ENCODE measurements at places on chromosomes 16 and 17.

- DNase-seq: no peak
Observed at GRCh38 chr16:48912360-48912759, 302.4 kb upstream of the N4BP1 start.

GRCh38 chr16:12576878-12577277 is 226.8 kb downstream of the CPPED1 start:
- DNase-seq: no peak

DNA sequence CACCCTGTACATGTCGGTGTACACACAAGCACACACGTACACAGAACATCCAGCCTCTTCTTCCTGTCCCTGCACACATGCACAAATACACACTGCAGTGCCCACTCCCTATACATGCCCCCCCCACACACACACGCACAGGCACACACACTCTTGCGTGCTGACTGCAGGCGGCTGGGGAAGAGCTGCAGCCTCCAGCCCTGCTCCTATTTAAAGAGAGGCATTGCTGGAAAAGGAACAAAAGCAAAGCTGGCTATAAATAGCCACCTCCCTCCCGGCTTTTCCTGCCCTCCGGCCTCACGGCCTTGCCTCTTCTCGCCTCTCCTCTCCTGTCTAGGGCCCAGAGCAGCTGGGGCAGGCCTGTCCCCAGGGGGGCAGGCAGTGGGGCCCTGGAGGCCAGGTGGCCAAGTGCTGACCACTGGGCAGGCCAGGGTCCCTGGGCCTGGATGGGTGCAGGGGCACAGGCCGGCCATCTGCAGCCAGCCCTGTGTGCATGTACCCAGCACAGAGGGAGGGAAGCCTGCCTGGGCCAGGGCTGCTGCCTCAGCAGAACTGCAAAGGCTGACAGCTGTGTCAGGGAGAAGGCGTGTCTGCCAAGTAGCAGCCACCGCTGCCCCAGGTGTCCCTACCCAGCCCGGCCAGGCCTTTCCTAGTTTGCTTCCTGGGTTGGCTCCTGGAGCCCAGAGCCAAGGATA is 25.4 kb downstream of the RTN4RL1 start:
- DNase-seq: no peak

- no peak for DNase-seq
Observed at GRCh38 chr16:89406277-89406888, 84.0 kb downstream of the ANKRD11 start.

DNA sequence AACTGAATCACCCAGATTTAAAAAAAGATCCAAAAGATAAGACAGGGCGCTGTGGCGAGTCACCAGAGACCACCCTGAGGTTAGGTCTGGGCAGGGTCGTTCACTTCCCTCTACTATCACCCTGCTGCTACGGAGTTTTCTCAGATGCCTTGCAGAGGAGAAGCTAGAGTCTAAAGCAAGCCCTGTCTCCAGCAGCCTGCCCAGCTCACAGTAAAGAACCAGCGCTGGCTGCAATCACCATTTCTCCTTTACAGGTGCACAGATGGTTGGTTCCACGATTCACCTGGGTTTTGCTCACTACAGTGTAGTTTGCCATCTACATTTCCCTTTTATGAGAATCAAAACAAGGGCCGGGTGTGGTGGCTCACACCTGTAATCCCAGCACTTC is 71.3 kb downstream of the SRCIN1 start:
- DNase-seq: no peak

- DNase-seq: no peak
Observed at GRCh38 chr17:51493206-51493605, 232.9 kb downstream of the UTP18 start.

DNA sequence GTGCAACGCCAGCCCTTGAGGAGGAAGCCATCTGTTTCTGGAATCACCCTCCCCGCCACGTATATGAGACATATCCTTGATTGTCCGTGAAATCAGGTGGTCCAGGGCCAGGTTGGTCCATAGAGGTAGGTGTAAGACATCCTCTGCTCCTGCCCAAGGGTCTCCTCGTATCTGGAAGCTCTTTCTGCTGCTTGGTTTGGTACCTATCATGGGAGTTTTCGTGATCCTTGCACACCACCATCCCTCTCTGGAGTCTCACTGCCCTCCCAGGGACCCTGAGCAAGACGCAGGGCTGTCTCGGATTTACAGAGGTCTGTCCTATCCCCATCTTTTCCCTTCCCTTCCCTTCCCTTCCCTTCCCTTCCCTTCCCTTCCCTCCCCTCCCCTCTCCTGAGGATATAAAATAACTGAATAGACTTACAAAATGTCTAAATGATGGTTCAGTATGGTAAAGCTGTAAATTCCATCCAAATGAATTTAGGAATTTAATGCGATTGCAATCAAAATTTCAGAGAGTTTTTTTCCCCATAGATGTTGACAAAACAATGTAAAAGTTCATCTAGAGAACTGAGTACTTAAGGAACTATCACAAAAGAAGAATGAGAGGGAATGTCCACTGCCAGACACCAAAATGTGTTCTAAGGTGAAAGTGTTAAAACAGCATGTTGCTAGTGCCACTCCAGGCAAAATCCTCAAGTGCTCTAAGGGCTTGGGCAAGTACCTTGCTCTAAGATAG is 2.0 kb upstream of the CCDC42 start:
- DNase-seq: no peak

GRCh38 chr16:47905771-47906170 is 250.0 kb downstream of the ABCC12 start:
- DNase-seq: no peak

DNA sequence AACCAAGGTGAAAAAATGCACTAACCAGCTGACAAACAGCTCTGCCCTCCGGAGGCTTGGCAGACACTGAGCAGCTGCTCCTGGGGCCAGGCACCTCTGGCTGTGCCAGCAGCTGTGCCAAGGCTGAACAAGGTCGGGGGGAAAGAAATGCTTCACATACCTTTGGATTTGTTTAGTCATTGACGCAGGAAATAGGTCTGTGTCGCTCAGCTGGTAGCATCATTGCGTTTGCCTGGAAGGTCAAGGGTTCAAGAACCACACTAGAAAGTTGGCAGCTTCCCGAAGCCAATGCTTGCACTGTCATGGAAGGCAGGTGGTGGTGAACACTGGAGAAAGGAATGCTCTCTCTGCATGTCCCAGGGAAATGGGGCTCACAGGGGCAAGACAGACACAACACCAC is 63.5 kb downstream of the PCTP start:
- no peak for DNase-seq

GRCh38 chr17:41678411-41678906 is 10.2 kb upstream of the EIF1 start:
- DNase-seq: no peak

DNA sequence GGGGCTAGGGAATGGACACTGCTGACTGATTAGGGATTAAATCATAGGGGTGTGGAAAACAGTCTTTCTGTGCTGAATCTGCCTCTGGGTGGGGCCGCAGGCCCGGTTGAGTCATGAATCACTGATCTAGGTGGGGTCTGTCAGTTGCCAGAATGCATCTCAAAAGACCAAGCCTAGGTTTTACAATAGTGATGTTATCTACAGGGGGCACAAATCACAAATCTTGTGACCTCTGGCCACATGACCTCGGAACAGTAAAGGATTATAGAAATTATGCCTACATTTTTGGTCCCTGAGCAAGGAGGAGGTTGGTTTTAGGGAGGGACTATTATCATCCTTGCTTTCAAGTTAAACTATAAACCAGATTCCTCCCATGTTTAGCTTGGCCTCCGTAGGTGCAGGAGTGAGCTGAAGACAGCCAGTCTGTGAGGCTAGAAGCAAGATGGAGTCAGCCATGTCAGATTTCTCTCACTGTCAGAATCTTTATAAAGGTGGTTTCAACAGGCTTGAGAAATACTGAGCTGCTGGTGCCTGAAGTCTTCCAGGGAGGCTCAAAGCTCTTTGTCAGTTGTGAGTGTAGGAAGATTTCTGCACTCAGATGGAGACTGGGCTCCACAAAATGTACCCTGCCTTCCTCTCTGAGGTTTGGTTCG is 12.9 kb downstream of the GNGT2 start:
- DNase-seq: no peak

GRCh38 chr17:82867763-82868325 is 28.0 kb upstream of the ZNF750 start:
- DNase-seq: no peak

DNA sequence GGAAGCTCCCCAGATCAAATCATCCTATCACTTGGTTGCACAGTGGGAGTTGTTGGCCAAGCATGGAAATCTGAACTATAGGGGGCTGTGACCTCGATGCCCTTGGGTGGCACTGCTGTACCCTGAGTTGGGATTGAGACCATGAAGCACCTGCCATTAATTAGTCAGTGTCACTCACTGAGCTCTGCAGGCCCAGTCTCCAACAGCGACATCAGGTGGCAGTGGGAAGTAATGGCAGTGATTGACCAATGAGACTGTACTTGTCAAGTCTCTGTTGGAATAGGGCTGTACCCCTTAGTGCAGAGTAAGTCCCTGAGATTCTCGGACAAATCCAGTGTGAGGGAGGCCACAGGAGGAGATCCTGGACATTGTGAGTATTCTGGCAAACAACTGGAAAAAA is 118.0 kb upstream of the RPL38 start:
- no peak for DNase-seq

DNA sequence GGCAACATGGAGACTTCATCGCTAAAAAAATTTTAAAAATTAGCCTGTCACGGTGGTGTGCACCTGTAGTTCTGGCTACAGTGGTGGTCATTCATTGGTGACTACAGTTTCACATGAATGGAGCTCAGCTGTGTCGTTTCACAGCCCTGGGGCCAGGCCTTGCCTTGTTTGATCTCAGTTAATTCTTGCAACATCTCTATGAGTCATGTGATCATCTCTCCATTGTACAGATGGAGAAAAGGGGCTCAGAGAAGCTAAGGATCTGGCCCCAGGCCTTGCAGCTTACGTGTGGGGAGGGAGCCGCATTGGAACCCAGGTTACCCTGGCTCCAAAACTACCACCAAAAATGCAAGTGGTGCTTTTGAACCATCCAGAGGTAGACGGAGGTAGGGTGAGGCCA is 49.4 kb downstream of the GDE1 start:
- no peak for DNase-seq

GRCh38 chr17:7058831-7059447 is 15.0 kb upstream of the SLC16A11 start:
- no peak for DNase-seq

DNA sequence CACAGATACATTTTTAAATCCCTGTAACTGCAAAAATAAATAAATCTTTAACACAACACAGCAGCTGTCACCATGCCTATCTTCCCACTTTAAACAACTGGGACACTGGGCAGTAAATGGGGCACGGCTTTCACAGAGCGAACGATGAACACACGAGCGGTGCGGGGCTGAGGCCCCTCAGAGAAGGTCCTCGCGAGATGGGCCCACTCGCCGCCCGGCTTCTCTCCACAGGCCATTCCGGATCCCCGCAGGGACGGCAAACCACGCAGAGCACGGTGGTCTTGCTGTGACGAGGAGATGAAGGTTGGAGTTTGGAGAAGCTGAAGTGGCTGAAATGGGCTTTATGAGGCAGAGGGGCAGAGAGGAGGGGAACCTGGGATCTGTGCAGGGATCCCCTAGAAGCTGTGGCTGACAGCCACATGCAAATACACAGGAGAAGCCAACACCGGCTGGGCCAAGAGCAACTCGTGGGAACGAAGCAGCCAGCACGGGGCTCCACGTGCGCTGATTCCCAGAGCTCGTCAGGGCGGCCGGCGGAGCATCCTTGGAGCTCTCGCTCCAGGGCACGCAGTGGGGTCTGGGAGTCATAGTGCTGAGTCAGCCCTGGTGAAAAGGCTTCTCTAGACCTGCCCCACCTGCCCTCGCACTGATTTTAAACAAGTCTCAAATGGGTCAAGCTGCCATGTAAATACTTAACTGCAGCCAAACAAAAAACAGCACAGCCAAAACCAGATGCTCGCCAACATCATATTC is 31.7 kb downstream of the CCDC57 start:
- DNase-seq: no peak

- no peak for DNase-seq
Observed at GRCh38 chr16:52068447-52069074, 478.4 kb downstream of the TOX3 start.

- no peak for DNase-seq
Observed at GRCh38 chr17:73551759-73552158, 92.5 kb downstream of the SDK2 start.

DNA sequence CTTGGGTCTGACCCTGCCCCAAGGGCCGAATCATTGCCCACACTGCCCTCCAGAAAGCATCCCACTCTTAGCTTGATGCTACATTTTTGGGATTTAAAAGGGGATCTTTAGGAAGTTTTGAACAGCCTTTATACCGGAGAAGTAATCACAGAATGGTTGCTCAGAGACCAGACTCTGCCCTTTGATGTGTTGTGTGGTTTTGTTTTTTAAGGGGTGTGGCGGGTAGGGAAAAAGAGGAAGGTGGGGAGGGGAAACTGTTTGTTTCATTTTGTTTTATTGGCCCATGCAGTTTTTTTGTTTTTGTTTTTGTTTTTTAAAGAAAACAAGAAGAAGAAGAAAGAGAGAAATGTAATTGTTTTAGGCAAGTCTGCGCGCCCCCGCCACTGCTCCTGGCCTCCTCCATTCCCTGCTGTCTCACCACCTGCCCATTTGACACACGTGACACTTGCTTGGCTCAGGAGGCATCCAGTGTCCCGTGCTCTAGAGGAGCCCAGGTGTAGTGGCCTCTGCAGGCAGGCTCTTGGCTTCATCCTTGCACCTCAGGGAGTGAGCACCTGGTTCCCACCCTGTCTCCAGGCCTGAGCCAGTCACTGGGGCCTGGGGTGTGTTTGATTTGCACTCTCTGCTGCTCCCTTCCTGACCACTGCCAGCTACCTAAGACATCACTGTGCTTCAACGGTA is 35.7 kb downstream of the GNAO1 start:
- DNase-seq: no peak

GRCh38 chr17:17433000-17433703 is 43.6 kb upstream of the MED9 start:
- no peak for DNase-seq

DNA sequence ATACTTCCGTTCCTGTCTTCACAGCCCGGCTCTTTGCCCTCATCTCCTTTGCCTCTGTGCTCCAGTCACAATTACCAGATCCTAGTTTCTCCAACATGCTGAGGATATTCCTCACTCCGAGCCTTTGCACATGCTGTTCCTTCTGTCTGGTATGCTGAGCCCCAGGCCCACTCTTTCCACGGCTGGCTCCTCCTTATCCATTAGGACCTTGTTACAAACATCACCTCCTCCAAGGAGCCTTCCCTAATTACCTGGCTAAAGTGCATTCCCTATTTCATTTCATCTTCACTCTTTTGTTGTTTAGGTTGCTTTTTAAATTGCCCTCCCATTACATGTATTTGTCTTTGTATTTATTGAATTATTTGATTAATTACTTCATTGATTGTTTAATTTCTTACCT is 14.9 kb upstream of the ADGRG1 start:
- no peak for DNase-seq

GRCh38 chr17:9211133-9211765 is 189.9 kb downstream of the NTN1 start:
- no peak for DNase-seq

Data from activated T-helper 9 cell treated with anti-CD3 and anti-CD28 coated beads, Interleukin-2, amount 50 U/mL, for 16 hours (primary cell).